ENCODE measurements at places on chromosomes 3 and 15. TPM values are rescaled to one million over a fixed set of nuclear protein-coding genes. Genes with fewer than 3 reads are reported as not detected.
A peak's percentile ranks its signal among the peaks of the same experiment; 100 is the strongest.

Gene ADCY5
- 84.4 TPM for total RNA-seq

GRCh38 chr15:93089727-93090305 is 805 bp upstream of the RGMA start:
- peak; percentile 78 for DNase-seq

GRCh38 chr3:43883729-43884396 is 193.1 kb downstream of the ABHD5 start:
- no peak for DNase-seq

DNA sequence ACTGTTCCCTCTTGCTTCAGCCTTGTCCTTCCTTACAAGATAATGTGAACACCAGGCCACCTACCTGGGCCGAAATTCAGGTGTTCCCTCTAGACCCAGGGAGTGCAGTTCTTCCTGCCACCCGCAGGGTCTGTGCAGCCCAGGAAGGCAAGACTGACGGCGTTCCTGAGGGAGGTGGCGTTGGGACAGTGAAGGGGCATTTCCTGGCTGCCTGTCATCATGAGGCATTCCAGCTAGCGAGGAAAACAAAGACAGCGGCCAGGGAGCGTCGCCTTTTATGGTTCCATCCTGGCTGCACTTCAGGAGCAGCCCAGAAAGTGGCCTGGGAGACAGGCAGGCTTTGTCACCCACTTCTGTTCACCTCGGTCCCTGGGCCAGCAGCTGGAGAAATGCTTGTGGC is 84.8 kb upstream of the WNT5A start:
- peak; percentile 75 for DNase-seq

GRCh38 chr15:98715401-98715800 is 67.1 kb downstream of the IGF1R start:
- DNase-seq, result no peak

DNA sequence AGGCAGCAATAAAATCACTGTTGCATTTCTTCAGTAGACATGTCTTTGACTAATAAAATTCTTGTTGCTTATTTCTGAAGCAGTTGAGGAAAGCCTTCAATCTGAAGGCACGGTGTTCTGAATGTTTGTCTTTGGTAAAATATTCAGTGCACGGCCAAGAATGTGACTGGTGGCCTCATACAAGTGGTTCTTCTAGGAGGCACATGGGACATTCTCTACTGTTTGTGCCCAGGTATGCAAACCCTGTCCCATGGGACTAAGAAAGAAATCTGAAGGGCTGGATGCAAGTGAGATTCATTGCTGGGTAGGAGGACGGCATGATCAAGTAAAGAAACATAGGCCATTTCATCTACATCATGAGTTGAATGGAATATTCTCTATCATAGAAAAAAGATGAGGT is 250.6 kb upstream of the NR2F2 start:
- DNase-seq, result no peak

DNA sequence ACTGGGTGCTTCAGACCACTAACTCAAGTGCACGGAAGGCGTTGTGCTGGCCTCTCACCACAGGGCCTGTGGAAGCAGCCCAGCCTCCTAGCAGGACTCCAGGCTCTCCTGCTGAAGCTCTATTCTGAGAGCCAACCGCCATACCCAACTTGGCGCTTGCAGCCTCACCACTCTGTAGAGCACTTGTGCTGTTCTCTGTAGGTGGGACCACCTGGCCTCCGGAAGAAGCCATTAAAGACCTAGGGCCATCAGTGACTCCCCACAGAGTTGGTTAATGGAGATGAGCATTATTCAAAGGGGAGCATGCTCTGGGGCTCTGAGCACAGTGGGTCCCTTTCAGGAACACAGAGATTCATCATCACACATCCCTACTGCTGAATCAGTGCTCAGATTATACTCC is 50.9 kb downstream of the C3orf85 start:
- no peak for DNase-seq

Gene COL6A5
- not detected for total RNA-seq

- DNase-seq, result no peak
Measured at GRCh38 chr3:152466784-152467183, 198.1 kb downstream of the MBNL1 start.

Gene SAXO2
- total RNA-seq, result 0.55 TPM

DNA sequence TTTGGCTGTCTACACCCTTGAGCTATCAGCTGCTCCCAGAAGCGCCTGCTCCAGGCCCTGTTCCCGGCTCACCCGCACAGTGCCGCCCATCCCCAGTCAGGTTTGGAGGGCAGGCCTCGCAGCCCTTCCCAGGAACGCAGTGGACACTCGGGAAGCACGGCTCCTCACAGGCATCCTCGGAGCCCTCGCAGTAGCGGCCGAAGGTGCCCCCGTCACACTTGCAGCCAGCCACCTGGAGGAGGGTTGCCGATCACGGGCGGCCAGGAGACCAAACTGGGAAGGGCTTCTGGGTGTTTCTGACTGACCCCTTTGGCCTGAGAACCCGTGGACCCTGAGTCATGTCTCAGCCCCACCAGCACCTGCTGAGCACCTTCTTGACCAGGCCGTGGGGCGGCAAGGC is 33.4 kb downstream of the MUC20 start:
- DNase-seq, result no peak

- DNase-seq, result no peak
Measured at GRCh38 chr15:76433798-76434400, 97.3 kb downstream of the ISL2 start.

GRCh38 chr3:34377961-34378360 is 579.5 kb downstream of the PDCD6IP start:
- DNase-seq, result no peak

DNA sequence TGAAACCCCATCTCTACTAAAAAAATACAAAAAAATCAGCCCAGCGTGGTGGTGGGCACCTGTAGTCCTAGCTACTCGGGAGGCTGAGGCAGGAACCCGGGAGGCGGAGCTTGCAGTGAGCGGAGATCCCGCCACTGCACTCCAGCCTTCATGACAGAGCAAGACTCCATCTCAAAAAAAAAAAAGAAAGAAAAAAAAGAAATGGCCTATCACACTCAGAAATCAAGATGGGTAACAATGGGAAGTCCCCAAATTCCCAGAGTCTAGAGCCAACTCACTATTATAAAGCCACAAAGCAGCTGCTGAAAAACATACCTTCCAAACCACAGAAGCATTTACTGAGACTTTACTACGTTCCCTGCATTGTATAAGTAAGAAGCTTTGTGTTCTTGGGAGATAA is 7.5 kb downstream of the HDGFL3 start:
- DNase-seq, result no peak

DNA sequence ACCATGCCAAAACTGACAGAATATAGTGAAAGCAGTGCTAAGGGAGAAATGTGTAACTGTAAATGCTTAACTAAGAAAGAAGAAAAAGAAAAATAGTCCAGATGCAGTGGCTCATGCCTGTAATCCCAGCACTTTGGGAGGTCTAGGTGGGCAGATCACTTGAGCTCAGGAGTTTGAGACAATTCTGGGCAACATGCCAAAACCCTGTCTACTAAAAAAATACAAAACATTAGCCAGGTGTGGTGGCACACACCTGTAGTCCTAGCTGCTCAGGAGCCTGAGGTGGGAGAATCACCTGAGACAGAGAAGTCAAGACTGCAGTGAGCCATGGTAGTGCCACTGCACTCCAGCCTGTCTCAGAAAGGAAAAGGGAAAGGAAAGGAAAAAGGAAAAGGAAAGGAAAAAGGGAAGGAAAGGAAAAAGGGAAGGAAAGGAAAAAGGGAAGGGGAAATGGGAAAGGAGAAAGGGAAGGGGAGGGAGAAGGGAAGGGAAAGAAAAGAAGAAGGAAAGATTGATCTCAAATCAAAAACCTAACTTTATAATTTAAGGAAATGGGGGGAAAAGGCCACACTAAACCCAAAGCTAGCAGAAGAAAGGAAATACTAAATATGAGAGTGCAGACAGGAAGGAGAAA is 20.3 kb downstream of the C3orf33 start:
- no peak for DNase-seq

Gene CPNE9
- not detected for total RNA-seq

DNA sequence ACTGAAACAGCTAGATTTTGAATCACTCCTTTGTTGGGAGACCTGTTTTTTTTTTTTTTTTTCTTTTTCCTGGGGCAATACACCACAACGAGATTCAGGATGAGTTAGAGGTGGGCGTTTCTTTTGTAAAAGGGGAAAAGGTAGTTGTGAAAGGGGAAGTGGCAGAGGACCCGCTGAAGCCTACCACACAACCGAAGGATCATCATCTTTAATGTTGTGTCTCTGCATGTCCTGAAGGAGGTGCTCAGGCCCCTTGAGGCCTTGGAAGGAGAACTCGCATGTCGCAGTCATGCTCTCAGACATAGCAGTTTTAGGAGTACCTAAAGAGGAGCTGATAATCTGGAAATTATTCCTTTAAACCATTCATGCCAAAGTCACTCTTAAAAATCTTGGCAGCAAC is 137.9 kb upstream of the LRIG1 start:
- DNase-seq, result no peak

Gene PYGO1
- 19.7 TPM for total RNA-seq

DNA sequence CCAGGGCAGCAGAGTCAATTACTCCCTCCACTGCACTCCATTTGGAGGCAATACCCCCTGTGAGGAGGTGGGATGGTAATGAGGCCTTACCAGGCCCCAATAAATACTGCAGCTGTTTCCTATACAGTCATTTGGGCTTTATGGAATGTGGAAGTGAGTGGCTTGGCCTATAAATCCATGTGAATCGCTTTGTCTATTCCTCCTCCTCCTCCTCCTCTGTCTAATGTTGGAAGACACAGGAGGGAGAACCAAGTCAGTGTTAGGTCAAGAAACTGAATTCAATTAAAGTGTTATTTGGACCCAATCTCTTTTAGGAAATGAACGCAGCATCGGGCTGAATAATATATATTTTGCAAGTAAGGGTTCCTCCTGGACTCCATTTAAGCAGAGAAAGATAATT is 17.3 kb upstream of the SRGAP3 start:
- DNase-seq, result no peak

Gene ARGFX
- not detected for total RNA-seq

Gene STAB1
- total RNA-seq, result 138 TPM

Gene TNFAIP8L3
- 7.1 TPM for total RNA-seq

- no peak for DNase-seq
Measured at GRCh38 chr3:182148360-182148759, 436.6 kb downstream of the SOX2 start.

GRCh38 chr3:188590557-188590956 is 436.6 kb downstream of the LPP start:
- no peak for DNase-seq

- DNase-seq, result no peak
Measured at GRCh38 chr3:69669070-69669469, 70.2 kb upstream of the MITF start.

DNA sequence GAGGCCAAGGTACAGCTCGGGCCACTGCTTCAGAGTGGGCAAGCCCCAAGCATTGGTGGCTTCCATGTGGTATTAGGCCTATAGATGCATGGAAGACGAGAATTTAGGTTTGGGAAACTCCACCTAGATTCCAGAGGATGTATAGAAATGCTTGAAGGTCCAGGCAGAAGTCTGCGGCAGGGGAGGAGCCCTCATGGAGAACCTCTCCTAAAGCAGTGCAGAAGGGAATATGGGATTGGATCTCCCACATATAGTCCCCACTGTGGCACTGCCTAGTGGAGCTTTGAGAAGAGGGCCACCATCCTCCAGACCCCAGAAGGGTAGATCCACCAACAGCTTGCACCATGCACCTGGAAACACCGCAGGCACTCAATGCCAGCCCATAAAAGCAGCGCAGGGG is 48.1 kb upstream of the XXYLT1 start:
- DNase-seq, result no peak

Gene CACNA2D2
- 1.1 TPM for total RNA-seq

Gene SNX22
- under 0.01 TPM for total RNA-seq

DNA sequence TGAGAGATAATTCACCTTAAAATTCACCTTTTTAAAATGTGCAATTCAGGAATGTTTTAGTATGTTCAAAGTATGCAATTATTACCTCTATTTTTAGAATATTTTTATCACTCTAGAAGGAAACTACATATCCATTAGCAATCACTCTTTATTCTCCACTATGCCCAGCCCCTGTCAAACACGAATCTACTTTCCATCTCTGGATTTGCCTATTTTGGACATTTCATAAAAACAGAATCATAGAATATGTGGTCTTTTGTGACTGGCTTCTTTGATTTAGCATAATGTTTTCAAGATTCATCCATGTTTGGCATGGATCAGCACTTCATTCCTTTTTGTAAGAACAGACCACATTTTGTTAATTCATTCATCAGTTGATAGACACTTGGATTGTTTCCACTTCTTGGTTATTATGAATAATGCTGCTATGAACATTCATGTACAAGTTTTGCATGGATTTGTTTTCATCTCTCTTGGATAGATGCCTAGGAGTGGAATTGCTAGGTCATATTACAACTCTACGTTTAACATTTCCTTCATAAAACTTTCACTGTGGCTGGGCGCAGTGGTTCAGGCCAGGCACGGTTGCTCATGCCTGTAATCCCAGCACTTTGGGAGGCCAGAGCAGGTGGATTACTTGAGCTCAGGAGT is 12.7 kb downstream of the HMCES start:
- DNase-seq, result no peak

DNA sequence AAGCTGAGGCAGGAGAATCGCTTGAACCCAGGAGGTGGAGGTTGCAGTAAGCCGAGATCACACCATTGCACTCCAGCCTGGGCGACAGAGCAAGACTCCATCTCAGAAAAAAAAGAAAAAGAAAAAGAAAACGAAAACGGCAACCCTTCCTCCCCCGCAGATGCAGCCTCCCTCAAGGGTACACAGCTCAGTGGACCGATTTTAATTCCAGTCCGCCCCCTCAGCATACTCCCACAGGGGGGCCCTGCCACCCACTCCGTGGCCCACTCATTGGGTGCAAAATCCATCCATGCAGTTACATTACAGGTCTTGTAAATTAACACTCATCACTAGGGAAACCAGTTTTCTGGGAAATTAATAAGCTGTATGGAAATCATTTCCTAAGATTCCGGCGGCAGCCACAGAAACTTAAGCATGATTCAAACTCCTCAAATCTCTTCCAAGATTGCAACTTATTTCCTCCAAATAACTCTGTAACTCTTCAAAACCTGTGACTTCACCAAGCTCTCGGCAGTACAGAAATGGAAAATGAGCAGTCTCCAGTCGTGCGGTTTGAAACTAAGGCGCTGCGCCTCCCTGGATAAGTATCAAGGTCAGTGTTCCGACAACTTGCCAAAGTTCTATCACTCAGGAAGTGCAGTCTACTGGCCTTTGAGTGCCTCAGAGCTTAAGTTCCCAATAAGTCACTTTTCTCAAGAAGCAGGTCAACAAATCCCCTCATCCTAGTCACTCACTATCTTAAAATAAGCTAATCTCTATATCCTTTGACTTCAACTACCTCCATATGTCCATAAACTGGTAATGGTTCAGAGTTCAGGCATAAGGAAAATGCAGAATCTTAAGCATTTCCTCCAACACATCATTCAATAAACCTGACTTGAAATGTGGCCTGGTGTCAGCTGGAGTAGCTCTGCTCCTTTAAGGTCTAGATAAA is 24.7 kb upstream of the KLHL6 start:
- DNase-seq, result peak; percentile 69

DNA sequence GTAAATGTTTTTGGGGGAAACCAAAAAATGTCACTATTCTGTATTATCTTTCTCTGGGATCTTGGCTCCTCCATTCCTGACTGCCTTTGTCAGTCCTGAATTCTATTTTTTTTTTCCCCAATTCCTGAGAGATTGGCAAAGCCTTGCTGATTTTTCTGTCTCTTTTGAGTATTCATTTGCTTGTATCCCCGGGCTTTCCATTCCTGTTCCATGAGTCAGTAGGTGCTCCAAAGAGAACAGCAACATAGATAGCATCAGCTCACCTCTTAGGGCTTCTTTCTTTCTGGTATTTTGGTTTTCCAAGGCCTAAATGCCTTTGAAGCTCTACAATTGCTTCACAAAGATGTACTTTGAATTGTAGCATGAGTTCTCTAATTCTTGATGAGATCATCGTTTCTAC is 271.7 kb upstream of the LRRC3B start:
- no peak for DNase-seq

Gene TMOD2
- total RNA-seq, result 19.4 TPM

GRCh38 chr3:84727616-84728015 is 231.2 kb upstream of the CADM2 start:
- no peak for DNase-seq

Gene TIMP4
- 10.2 TPM for total RNA-seq
